ENCODE measurements at places on chromosomes 6 and 20.
A peak's percentile ranks its signal among the peaks of the same experiment; 100 is the strongest.

GRCh38 chr6:92810913-92811312 lies 608.4 kb downstream of the EPHA7 start:
- peak; percentile 45 for DNase-seq

DNA sequence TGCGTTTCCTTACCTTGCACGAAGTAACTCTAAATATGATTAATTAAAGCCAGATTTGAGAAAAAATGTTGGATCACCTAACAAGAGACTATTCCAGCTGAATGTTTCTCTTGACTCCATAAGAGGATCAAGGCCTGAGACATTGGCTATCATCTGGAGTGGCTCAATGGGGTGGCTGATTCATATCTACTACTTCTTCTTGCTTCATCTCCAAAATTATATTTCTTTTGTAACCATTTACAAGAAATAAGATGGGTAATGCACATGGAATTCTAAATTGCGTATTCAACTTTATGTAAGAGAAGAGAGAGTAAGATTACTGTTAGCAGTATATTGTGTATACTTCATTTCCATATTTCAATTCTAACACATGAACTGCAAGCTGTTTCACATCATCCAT lies 819.0 kb upstream of the EYS start:
- DNase-seq: no peak

GRCh38 chr6:127458222-127458621 lies 967 bp downstream of the KIAA0408 start:
- no peak for DNase-seq

- no peak for DNase-seq
Observed at GRCh38 chr20:23586735-23587525, 18.6 kb upstream of the CST9L start.

GRCh38 chr6:12266571-12266970 lies 23.6 kb upstream of the EDN1 start:
- DNase-seq: no peak

DNA sequence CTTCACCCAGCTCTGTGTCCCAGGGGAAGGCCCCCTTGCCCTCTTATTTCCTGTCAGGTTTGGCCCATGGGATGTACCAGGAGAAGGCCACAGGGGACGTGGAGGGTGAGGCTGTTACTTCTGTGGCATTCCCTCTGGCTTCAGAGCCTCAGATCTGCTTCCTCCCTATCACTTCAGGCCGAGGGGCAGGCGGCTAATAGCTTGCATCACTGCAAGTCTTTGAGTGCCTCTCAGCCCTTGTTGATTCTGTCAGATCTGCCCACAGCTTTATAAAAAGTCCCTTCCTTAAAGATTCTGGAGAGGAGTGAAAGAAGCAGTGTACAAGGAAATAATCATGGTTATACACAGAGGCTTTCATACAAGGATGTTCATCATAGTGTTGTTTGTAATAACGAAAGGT lies 86.9 kb downstream of the LRFN2 start:
- no peak for DNase-seq

Measured in NCI-H446 treated with DMSO at 0.1 percent for 48 hours (cell line).